ENCODE measurements at places on chromosomes 1 and 21. TPM values are rescaled to one million over a fixed set of nuclear protein-coding genes. Genes with fewer than 3 reads are reported as not detected.

The AMY1A gene
- not detected for total RNA-seq

The SPRR2A gene
- 4.8 TPM for total RNA-seq

The RGSL1 gene
- total RNA-seq = not detected

The CLCNKA gene
- total RNA-seq = not detected

The FABP3 gene
- 0.50 TPM for total RNA-seq

The TMEM52 gene
- 2.9 TPM for total RNA-seq

The ATP6V1G3 gene
- total RNA-seq = not detected

The ZNF648 gene
- total RNA-seq = not detected

The PTBP2 gene
- 7.9 TPM for total RNA-seq

The SERINC2 gene
- 182 TPM for total RNA-seq

The MUL1 gene
- 29.7 TPM for total RNA-seq

The RGS13 gene
- not detected for total RNA-seq

The KLHL20 gene
- 42.0 TPM for total RNA-seq

The UBL4B gene
- not detected for total RNA-seq

The FAM229A gene
- 0.34 TPM for total RNA-seq

The EIF4G3 gene
- total RNA-seq = 34.5 TPM

The TTLL7 gene
- total RNA-seq = 1.0 TPM

The TMEM82 gene
- not detected for total RNA-seq

The CRYAA gene
- total RNA-seq = not detected

The DDR2 gene
- 2.4 TPM for total RNA-seq

The IL20 gene
- total RNA-seq = 0.43 TPM

The KRTAP7-1 gene
- not detected for total RNA-seq

The C1QB gene
- total RNA-seq = not detected

The PTPN7 gene
- total RNA-seq = not detected

The BRDT gene
- not detected for total RNA-seq

The HSD3B2 gene
- total RNA-seq = not detected

The RAB25 gene
- total RNA-seq = 48.7 TPM

The ARPC5 gene
- 173 TPM for total RNA-seq

The CFAP107 gene
- total RNA-seq = not detected

The CD1B gene
- not detected for total RNA-seq

The NT5C1A gene
- not detected for total RNA-seq

The KRTAP21-2 gene
- total RNA-seq = not detected

The LCE3D gene
- total RNA-seq = 35.9 TPM

The HAPLN2 gene
- total RNA-seq = not detected

The TRIM62 gene
- 3.6 TPM for total RNA-seq

The TMIGD3 gene
- total RNA-seq = not detected

The SLC22A15 gene
- 34.2 TPM for total RNA-seq

The PCBP3 gene
- total RNA-seq = not detected

The SLC27A3 gene
- 2.1 TPM for total RNA-seq

Data from nasal cavity respiratory epithelium epithelial cell of viscerocranial mucosa (primary cell).